ENCODE measurements at places on chromosomes 12 and 14.

DNA sequence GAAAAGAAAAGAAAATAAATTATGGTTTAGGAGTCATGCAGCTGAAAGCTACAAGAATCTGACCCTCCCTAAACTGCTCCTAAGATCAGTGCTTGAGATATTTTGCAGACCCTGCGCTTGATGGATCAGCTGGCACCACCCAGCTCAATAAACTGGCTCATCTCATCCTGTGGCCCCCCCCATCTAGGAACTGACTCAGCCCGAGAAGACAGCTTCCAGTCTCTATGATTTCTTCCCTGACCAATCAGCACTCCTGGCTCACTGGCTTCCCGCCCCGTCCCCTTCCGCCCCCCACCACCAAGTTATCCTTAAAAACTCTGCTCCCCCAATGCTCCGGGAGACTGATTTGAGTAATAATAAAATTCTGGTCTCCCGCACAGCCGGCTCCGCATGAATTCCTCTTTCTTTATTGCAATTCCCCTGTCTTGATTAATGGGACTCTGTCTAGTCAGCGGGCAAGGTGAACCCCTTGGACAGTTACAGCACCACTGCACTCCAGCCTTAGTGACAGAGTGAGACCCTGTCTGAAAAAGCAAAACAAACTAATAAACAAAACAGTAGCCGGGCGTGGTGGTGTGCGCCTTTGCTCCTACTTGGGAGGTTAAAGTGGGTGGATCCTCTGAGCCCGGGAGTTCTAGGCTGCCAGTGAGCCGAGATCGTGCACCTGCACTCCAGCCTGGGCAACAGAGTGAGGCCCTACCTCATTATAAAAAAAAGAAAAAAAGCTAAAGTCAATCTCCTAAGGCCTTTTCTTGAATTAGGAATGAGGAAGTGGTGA lies 24.5 kb upstream of the SPTLC2 start:
- no peak for DNase-seq

DNA sequence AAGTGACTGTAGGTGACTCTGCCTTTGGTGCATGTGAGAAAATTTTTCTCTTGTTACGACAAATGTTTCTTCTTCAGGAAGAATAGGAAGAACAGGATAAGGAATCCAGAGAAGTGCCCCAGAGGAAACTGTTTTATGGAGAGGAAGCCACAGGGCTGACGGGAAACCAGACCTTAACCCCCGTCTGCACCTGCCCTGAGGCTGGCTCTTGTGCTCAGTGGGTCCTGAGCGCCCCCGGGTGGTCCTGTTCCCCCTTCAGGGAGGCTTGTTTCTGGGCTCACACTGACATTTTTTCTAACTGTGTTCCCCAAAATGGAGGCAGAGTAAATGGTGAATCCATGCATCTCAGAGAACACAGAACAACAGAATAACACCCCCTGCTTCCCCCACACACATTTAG lies 691.8 kb downstream of the TMEM121 start:
- DNase-seq, result no peak

GRCh38 chr14:68173227-68173972 lies 353.8 kb downstream of the RAD51B start:
- DNase-seq, result no peak

GRCh38 chr12:49048953-49049352 lies 11.6 kb downstream of the KMT2D start:
- no peak for DNase-seq

GRCh38 chr12:31749024-31749704 lies 20.3 kb upstream of the AMN1 start:
- DNase-seq, result peak; percentile 28

DNA sequence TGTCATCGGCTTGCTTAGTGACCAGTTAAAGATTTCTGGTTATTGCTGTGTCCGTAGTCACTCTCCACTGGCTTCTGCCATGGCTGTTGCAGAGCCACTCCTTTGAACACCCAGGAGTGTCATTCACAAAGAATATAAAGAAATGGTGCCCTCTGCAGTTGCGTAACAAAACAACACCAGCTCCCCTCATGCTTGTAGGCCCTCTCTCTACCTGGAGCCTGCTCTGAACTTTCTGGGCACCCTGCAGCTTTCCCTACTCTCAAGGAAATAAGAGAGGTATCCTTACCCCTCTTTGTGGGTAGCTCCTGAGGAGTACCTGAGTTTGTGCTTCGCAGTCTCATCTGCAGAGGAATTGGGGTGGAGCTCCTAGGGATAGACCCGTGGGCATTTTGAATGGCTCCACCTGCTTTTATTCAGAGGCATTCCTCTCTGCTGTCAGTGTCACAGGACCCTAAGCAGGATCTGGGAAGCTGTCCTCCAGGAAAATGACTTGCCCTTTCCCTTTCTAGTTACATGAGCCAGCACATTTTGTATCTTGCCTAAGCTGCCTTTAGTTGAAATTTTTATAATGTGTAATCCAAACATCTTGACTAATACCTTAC lies 97.2 kb upstream of the TMEM260 start:
- no peak for DNase-seq

DNA sequence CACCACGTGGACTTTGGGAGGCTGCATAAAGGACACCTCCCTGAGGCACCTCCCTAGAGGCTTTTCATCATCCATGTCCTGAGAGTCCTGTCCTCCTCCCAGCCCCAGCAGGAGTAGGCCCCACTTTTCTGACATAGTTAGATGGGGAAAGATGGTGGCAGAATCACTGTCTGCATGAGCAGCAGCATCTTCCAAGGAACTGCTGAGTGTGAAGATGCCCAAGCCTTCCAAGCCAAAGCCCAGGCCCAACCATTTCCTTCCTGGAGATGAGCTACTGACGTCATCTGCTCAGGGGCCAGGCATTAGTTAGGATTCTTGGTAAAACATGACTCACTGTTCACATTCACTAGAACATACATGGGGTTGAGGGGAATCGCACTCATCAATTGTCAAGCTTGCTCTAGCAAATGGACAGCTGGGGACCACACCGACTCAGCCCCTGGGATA lies 37.3 kb downstream of the VDR start:
- no peak for DNase-seq

- DNase-seq, result no peak
Observed at GRCh38 chr12:90268574-90268973, 559.9 kb upstream of the ATP2B1 start.

DNA sequence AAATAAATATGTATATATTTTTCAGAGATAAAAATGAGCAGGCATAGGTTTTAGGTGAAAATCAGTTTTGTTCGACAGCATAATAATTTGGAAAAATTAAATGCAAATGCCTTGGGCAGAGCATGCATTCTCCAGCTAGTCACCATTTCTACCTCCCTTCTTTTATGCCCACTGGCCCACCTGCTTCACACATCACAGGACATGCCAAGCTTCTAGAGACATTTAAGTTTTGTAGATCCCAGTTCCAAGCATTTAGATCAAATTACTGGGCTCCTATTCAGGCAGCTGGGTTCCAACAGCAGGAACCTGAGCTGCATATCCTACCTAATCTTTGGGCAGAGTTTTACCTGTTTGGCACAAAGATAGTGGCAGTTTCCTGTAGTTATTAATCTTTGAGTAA lies 67.6 kb upstream of the SLC38A4 start:
- no peak for DNase-seq

DNA sequence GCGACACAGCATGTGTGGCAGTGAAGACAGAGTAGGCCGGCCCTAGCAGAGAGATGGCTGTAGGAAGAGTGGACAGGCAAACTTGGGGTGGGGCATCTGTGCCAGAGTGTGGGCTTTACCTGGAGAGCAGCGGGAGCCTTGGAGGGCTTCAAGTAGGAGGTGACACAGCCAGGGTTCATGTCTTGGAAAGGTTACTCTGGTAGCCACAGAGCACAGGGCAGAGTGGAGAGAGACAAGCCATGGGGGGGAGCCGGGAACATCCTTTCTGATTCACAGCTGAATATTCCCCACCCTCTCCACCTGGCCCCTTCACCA lies 53.5 kb upstream of the DIO3 start:
- DNase-seq, result no peak

DNA sequence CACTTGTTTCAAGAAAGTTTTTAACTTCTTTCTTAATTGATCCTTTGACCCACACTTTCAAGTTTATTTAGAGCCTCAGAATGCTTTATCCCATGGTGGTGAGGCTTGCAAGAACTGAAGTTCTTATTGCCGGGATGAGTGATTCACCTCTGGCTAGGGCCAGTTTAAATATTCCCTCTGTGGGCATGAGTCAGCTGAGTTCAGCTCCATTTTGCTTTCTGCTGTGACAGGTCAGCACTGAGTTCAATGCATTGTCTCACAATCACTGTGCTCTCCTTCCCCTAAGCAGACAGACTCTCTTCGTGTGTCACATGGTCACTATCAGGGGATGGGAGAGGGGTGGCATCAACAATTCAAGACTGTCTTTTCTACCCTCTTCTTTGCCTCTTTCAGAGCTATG lies 514.6 kb upstream of the FBXO33 start:
- no peak for DNase-seq

GRCh38 chr12:25372969-25373817 lies 122.5 kb upstream of the KRAS start:
- no peak for DNase-seq

- DNase-seq, result no peak
Observed at GRCh38 chr12:102958073-102958829, 777 bp downstream of the ASCL1 start.

GRCh38 chr12:46818642-46819041 lies 7.2 kb downstream of the SLC38A4 start:
- no peak for DNase-seq

- no peak for DNase-seq
Observed at GRCh38 chr12:68498736-68499135, 112.0 kb upstream of the RAP1B start.

GRCh38 chr14:60686865-60687264 lies 37.3 kb downstream of the SIX4 start:
- no peak for DNase-seq

DNA sequence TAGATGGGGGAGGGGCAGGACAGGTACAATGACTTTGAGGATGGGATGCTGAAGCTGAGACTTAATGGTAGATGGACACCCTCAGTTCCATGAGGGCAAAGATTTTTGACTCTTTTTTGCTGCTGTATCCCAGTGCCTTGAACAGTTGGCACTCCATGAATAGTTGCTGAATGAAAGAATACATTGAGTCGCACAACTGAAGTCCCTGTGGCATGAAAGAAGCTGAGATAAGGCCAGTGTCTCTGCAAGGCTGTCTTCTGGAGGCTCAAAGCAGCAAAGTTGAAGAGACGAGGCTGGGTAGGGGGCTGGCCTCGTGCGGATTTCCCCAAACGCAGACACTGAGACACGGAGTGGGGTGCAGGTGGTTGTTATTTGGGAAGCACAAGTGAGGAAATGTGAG lies 179.3 kb downstream of the ADCK1 start:
- DNase-seq, result no peak

Data from activated CD4-positive, alpha-beta T cell treated with anti-CD3 and anti-CD28 coated beads, Interleukin-2, amount 50 U/mL, for 1 hour (primary cell).